Brain pericyte (primary cell): ENCODE measurements at places on chromosomes 12 and 14.
A peak's percentile ranks its signal among the peaks of the same experiment; 100 is the strongest.

GRCh38 chr12:98612696-98613334 is 19.3 kb downstream of the SLC25A3 start:
- no peak for DNase-seq

GRCh38 chr14:42079911-42080310 is 473.2 kb downstream of the LRFN5 start:
- no peak for DNase-seq

DNA sequence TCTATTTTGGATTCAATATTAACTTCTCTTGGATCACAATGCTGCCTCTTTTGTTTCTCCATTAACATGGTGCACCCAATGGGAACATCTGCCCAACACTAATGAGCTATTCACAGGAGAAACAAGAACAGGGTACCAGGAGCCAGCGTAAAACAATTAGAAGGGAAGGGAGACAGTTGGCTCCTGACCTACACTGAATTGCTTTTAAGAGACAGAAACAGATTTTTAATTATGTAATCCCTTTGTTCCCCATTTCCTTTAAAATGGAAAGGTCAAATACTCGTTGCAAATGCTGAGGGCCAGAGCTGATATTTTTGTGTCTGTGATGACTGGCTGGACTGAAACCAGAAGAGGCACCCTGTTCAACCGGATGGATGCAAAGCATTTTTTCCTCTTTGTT is 108.3 kb downstream of the SEC23A start:
- DNase-seq, result no peak

DNA sequence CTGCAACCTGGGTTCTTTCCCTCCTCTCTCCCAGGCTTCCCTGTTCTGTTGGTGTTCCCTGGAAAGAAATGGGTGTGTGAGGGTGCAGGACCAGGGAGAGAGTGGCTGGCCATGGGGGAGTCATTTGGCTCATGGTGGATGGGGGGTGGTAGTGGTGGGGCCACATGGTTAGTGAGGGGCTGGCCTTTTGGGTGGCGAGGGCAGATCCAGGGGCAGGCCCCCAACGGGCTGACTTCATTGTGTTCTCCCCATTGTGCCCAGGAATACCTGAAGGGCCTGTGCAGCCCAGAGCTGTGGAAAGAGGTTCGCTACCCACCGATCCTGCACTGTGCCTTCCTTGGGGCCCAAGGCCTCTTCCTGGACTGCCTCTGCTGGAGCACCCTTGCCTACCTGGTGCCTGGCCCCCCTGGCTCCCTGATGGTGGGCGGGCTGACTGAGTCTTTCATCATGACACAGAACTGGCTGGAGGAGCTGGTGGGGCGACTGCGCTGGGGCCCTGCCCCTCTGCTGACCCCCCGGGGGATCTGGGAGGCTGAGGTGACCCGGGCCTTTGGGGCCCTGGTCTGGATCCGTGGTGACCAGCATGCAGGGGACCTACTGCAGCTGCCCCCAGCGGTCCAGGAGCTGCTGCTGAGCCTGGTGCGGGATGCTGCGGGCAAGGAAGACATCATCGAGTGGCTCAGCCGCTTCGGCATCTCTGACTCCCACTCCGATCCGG is 9.0 kb downstream of the NYNRIN start:
- DNase-seq, result no peak

GRCh38 chr14:100271247-100271939 is 32.4 kb downstream of the YY1 start:
- no peak for DNase-seq

DNA sequence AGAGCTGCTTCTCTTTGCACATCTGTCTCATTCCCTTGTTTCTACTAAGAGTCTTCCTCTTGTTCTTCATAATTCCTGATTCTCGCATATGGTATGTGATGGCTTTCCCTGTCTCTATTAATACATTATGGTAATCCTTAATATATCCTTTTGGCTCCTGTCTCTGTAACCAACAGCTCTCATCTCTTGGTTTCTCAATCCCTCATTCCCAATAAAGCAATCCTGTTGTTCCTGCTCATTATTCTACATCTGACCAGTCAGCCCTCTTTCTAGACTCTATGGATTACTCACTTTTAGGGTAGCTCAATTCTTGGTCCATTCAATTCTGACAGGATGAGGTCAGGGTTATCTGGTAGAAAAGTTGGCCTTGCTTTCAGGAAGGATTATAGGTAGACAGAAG is 349.9 kb downstream of the LRIG3 start:
- no peak for DNase-seq

GRCh38 chr14:39291701-39292100 is 58.0 kb downstream of the MIA2 start:
- DNase-seq, result no peak

- no peak for DNase-seq
These were observed 58.5 kb upstream of the PLXNC1 start for GRCh38 chr12:94089891-94090290.

DNA sequence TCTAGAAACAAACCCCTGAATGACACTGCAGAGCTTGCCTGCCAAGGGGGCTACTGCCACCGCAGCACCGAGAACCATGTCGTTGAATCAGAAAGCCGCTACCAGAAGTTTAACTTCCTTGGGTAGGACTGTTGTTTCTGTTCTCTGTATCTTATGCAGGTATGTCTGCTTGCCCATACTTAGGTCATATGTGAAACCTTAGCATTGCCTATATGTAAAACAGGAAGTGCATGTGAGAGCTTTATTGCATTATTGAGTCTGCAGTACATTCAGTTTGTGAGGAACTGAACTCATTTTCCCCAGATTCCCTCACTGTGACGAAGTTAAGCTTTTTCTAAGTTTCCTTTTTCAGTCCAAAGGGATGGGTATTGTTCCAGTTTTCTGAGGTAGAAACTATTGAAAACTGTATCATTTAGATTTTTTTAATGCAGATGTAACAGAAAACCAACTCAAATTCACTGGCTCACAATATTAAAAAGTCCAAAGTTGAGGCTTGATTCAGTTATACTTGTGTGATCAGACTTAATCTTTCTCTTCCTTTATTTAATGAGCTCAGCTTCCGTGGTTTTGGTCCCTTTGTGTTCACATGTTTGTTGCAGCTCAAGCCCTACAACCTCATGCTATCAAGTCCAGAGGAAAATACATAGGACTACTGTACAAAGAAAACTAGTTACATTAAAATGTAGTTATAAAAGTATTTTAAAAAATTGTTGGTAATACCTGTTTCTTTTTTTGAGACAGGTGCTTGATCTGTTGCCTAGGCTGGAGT is 6.9 kb downstream of the FBXO34 start:
- DNase-seq, result no peak

- peak; percentile 2 for DNase-seq
These were observed at the start of gene RNU6-7 for GRCh38 chr14:32201816-32202490. TSS of gene RNU6-7 (plus strand) at chr14:32202045.

GRCh38 chr12:92566448-92567019 is 136.3 kb upstream of the PLEKHG7 start:
- DNase-seq, result no peak

- DNase-seq, result no peak
These were observed 115.0 kb downstream of the TMEM132C start for GRCh38 chr12:128381946-128382345.

DNA sequence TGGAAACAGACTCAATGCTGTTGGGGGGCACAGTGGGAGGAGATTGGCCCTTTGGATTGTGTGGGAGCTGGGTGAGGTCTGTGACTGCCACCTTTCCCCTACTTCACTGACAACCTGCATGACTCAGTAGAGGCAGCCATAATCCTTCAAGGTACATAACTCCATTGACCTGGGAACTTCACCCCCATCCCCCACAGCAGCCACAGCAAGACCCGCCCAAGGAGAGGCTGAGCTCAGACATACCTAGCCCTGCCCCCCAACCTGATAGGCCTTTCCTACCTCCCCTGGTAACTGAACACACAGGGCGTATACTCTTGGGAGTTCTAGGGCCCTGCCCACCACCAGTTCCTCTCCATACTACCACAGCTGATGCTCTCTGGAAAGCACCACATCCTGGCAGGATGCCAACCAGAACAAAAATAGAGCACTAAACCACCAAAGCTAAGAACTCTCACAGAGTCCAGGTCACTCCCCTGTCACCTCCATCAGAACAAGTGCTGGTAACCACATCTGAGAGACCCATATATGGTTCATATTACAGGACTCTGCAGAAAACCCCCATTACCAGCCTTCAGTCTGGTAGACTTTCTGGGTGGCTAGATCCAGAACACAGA is 703.9 kb downstream of the FSCB start:
- DNase-seq, result no peak

DNA sequence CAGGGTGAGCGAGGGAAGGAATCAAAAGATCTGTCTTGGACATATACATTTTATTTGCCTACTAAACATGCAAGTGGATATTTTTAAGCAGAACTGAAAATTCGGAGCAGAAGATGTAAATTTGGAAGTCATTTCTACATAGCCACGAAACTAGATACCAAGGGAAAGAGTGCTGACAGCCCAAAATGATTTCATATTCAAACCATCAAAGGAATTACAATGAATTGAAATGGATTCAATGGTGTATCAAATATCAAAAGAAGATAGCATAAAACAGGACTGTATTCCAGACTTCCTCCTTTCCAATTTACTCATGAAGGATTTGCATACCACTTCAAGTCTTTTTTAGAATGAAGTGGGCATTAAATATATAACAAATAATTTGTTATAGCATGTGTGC is 313.5 kb upstream of the KITLG start:
- DNase-seq, result no peak

- DNase-seq, result no peak
These were observed 62.1 kb downstream of the ADGRD1 start for GRCh38 chr12:131015581-131016337.

DNA sequence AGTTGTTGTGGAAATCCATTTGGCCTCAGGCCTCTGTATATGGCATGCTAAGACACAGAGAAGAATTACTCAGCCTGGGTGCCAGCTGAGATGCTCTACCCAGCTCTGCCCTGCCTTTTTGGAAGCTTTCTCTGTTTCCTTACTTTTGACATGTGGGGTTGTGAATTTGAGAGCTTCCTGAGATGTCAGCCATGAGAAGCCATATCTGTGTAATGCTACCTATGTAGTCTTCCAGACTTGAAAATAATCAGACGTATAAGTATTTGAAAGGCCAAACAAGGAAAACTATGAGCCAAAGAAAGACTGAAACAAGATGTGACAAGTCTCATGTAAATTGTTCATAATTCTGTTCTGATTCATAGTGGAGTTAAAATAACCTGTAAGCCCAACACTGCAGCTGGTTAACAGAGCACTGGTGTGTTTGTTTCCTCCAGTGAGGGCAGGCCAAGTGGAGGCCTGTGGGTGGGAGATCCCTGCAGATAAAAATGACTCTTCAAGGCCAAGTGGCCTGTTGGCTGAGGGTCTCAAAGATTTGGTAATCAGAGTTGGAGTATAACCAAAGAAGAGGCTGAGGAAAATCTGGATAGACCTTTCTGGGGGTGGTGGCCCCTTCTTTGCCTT is 94.0 kb downstream of the TMX1 start:
- DNase-seq, result no peak

DNA sequence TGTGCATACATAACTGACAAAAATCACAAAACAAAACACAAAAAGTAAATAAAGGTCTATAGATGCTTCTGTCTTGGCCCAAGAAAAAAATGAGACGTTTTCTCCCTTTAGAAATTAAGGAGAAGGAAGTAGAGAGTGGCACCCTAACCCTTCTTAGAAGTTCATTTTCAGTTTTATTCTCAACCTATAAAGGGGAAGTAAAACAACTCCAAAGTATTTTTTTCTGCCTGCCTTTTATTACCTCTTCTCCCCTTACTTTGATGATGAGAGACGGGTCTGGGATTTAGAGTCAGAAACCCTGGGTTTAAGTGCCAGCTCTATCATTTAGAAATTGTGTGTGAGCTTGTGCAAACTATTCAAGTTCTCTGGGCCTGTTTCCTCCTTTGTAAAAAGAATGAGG is 2.8 kb downstream of the PRIM1 start:
- DNase-seq, result no peak

- no peak for DNase-seq
These were observed at the start of gene MGP for GRCh38 chr12:14885718-14886221. TSS of gene MGP (minus strand) at chr12:14885854. CDS start at chr12:14885791, 63 bp downstream.

- no peak for DNase-seq
These were observed 24.7 kb downstream of the CLEC2D start for GRCh38 chr12:9694241-9694640.

GRCh38 chr14:92649934-92650545 is 98.4 kb downstream of the LGMN start:
- no peak for DNase-seq

- DNase-seq, result no peak
These were observed 124.1 kb upstream of the RFLNA start for GRCh38 chr12:124170760-124171159.

DNA sequence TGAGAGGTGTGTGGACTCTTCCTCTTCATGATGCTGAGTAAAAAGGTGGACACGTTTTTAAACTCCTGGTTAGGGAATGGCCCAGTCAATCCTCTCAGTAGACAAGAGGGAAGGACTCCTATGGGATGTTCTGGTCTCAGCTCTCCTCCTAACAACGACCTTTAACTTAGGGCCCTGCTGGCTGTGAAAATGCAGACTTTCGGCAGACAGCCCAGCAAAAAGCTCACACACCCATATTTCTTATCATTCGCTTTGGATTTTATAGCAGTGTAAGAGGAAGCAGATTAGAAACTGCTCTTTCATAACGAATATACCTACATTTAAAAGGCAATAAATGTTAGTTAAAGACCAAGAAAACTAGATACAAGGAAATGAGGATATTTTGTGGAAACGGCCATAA is 18.0 kb upstream of the YARS2 start:
- DNase-seq, result no peak

DNA sequence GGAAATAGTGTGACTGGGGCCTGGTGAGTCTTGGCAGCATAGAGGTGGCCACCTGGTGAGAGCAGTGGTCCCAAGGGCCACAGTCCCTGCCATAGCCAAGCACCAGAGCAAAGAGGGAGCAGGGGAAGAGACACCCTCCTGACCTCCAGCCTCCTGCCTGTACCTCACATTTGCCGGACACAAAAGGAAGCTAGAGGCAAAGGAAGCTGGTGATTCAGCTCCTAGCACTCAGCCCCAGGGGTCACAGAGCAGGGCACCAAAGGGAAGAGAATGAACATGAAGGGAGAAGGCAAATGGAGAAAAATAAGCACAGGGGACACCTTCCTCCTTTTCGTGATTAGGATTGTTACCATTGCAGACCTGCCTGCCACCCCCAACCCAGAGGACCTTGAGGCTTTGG is 216.8 kb downstream of the ZFP36L1 start:
- DNase-seq, result no peak

- no peak for DNase-seq
These were observed 144.8 kb downstream of the KITLG start for GRCh38 chr12:88435334-88436076.
